Muscle of leg (tissue), 16 donors: ENCODE measurements at places on chromosomes 2 and 18. TPM values are rescaled to one million over a fixed set of nuclear protein-coding genes. Genes with fewer than 3 reads are reported as not detected.

TMEM163 gene
- 0.66 TPM for total RNA-seq

ZSCAN30 gene
- 18.8 TPM for total RNA-seq

COBLL1 gene
- 7.0 TPM for total RNA-seq

- peak; percentile 75 for DNase-seq
Measured at GRCh38 chr18:9519399-9519798, 44.1 kb downstream of the RALBP1 start.

GRCh38 chr2:14673351-14673875 lies 40.9 kb downstream of the LRATD1 start:
- DNase-seq = peak; percentile 16

GRCh38 chr2:128371648-128372345 lies 53.1 kb upstream of the HS6ST1 start:
- no peak for DNase-seq

FBXO36 gene
- 2.8 TPM for total RNA-seq

GRCh38 chr2:207055257-207055656 lies 110.5 kb downstream of the KLF7 start:
- peak; percentile 74 for DNase-seq

- no peak for DNase-seq
Measured at GRCh38 chr2:172607379-172607928, 51.6 kb downstream of the PDK1 start.

DNA sequence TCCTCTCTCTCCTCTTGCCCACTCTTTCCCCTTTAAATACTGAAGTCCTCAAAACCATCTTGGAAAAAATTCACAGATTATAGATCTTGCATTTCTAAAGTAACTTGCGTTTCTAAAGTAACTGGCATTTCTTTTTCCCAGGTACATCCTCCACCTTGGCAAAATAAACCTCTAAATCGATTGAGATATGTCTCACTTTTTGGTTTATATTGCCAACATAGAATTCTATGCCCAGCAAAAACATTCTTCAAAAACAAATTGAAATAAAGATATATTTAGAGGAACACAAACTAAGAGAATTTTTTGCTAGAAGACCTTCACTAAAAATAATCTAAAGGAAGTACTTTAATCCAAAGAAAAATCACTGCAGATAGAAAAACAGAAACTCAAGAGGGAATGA lies 122.5 kb upstream of the RBMS1 start:
- DNase-seq = no peak

DNA sequence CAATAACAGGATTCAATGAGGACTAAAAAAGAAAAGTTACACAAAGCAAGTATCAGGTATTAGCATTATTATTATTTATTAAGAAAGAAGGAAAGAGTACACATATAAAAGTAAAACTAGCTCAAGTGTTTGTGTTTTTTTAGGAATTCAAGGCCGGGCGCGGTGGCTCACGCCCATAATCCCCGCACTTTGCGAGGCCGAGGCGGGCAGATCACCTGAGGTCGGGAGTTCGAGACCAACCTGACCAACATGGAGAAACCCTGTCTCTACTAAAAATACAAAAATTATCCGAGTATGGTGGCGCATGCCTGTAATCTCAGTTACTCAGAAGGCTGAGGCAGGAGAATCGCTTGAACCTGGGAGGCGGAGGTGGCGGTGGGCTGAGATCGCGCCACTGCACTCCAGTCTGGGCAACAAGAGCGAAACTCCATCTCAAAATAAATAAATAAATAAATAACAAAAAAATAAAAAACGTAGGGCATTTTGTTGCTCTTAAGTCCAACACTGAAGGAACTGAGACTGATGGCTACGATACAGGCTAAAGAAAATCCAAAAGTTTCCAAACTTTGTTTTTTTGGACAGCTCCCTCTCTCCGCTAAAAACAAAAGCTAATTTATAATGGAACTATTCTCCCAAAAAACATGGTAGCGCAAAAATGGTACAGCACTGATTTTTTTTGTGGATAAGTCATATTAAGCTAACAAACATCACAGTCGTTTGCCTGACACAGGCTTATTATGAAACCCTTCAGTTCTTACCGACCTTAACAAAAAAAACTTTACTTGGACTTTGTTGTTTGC lies 1.7 kb downstream of the TRAPPC8 start:
- DNase-seq = no peak

- DNase-seq = no peak
Measured at GRCh38 chr2:62363166-62363565, 142.8 kb downstream of the TMEM17 start.

DNA sequence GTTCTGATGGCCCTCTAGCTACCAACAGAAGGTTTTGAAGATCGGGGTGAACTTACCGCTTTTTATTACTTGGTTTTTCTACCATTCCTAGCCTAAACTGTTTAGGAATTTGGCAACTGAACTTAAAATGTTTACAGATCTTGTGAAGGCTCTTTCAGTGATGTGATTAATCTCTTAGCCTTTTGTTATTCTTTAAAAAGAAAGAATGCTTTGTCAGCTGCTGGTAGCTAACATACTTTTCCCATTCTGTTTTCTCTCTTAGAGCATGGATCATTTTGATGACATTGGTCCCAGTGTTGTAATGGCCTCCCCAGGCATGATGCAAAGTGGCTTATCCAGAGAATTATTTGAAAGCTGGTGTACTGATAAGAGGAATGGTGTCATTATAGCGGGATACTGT lies 18.1 kb downstream of the CPSF3 start:
- no peak for DNase-seq

DNA sequence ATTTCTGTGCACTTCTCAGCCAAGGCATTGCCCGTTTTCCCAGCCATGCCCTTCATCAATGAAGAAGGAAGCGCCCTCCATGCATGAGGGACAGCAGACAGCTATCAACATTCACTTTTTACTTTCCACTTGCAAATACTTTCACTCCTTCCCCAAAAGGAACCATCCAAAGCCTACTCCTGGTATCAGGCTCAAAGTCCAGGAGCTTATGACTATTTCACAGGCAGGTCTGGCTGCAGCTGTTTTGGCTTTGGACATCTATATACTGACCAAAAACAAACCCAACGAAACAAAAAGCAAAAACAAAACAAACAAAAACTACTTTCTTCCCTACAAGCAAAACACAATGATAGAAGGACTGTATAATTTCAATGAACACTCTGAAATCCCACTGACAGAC lies 825.1 kb downstream of the RNF144A start:
- no peak for DNase-seq

SERPINB13 gene
- total RNA-seq = not detected

- peak; percentile 8 for DNase-seq
Measured at GRCh38 chr2:212936572-212936971, 214.8 kb downstream of the IKZF2 start.

TBR1 gene
- total RNA-seq = not detected

GRCh38 chr2:235567842-235568241 lies 74.0 kb downstream of the AGAP1 start:
- no peak for DNase-seq

DNA sequence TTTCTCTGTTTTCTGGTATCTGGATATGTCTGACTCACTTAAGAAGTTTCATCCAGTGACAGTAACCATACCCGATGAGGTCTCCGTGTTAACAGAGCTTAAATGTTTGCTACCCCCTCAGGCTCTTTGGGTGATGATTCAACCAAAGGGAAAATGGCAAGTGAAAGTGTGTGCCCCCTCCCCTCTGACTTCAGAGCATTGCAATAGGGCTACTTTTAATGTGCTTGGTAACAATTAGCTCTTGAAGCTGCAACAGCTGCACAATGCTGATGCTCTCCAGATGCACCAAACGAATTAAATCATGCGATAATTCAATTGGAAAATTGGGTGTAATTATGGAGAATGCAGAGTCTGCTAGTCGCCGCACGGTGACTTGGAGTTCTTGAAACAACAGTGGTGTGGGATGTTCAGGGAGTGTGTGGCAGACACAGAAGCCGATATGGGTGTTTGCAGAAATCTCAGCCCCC lies 270.7 kb downstream of the ALK start:
- no peak for DNase-seq

DNA sequence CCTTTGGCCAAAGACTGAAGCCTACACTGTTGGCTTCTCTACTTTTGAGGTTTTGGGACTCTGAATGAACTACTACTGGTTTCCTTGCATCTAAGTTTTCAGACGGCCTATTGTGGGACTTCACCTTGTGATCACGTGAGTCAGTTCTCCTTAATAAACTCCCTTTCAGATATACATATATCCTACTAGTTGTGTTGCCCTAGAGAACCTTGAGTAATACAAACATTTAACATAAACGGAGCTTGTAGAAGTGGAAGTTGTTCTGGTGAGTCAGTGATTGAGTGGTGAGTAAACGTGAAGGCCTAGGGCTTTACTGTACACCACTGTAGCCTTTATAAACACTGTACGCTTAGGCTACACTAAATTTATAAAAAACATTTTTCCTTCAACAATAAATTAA lies 107.2 kb upstream of the CDH2 start:
- no peak for DNase-seq

NR4A2 gene
- total RNA-seq = 1.0 TPM

- DNase-seq = no peak
Measured at GRCh38 chr2:240915526-240916341, 9.6 kb downstream of the CROCC2 start.

DNA sequence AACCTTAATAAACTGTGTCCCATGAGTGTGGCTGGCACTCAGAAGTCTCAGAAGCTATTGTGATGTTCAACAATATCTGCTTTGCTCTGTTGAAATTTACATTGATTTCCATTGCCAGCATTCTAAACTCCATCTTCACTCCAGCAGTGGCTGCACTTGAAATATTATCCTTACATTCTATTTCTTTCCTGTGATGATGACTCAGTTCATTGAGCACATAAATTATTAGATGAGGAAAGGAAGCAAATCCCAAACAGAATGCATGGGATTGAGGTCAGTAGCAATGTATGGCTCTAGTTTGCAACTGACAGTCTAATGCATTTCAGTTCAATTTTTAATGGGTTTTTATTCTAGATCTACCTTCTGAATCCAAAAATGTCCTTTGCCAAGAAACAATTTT lies 92.4 kb upstream of the TTN start:
- no peak for DNase-seq

DNA sequence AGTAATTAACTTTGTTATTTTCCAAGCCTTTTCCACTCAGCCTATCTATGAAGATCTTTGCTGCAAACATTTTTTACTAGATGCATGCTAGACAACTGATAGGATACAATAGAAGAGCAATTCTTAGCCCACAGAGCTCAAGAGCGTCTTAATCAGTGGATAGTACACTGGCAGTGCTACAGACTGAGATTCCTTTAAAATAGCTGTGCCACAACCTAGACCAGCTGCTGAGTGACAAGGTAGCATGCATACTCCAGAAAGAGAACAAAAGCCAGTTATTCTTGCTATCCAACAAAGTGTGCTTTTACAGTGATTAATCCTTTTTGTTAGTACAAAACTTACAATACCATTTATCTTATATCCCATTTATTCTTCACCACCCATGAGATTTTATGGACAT lies 507.9 kb upstream of the SYT4 start:
- no peak for DNase-seq

LGALSL gene
- 12.2 TPM for total RNA-seq

DSG1 gene
- not detected for total RNA-seq

GPR45 gene
- not detected for total RNA-seq

ZRANB3 gene
- total RNA-seq = 9.1 TPM

DNA sequence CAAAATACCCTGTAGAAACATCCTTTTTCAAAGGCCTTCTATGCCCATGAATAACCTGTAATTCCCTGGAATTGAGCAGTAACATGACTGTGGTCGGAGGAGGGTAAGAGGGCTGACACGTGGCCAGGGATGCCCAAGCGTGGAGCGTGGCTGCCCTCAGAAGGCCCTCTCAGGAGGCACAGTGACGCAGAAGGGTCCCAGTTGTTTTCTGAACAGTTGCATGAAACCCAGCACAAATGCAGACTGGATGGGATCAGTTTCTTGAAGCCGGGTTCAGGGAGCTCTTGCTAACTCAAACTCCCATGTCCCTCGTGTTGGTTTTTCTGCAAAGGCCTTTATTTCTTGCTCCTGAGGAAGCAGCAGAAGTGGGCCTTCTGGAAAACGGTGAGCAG lies 237.0 kb downstream of the ALPK2 start:
- DNase-seq = no peak

MATN3 gene
- total RNA-seq = 0.31 TPM

DNA sequence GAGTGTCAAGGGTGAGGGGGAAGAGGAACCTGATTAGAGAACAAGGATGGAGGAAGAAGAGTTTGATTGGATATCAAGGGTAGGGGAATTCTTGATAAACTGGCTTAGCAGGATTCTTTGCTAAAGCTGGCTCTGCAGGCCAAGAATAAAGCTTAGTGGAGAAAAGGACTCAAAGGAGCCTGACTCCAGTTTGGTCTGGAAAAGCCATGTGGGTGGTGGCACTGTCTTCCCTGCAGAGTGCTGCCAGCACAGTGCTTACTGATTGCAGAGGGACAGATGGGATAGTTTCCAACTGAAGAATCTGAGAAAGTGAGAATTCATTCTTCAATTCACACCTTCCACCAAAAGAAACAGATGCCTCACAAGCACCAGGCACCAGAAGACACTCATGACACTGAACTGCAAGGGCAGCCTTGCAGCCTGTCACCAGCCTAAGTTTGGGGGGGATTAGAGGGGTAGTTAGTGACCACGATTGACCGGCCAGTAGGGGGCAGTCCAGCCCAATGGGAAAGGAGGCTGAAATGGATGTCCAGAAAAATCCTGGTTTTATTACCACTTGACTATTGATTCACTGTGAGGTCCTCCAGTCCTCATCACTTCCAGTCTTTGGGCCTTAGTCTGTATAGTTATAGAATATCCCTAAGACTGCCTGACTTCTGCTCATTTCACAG lies 334.5 kb downstream of the SMAD2 start:
- DNase-seq = no peak
